Daoy (cell line): ENCODE measurements at places on chromosomes 16 and 17.
A peak's percentile ranks its signal among the peaks of the same experiment; 100 is the strongest.

GRCh38 chr17:75614006-75614405 is 19.2 kb upstream of the SMIM5 start:
- no peak for DNase-seq

DNA sequence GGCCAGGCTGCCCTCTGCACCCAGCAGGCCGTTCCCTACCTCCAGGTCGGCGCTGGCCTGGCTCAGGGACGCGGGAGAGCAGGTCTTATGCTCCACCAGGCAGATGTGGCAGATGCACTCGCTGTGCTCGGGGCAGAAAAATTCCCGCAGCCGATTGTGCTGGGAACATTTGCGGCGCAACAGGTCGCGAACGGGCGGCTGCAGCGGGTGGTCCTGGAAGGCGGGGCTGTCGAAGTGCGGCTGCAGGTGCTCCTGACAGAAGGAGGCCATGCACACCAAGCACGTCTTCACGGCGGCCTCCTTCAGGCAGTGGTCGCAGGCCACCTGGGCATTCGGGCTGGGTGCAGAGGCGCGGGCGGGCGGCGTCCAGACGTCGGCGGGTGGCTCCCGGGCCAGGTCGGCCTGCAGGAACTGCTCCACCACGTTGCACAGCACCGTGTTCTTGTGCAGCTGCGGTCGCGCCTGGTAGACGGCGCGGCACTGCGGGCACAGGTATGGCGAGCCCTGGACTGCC is 439 bp downstream of the TRIM25 start:
- DNase-seq: no peak

GRCh38 chr16:1300664-1301476 is 8.6 kb upstream of the UBE2I start:
- DNase-seq: peak; percentile 62

GRCh38 chr16:83351846-83352245 is 455.9 kb upstream of the HSBP1 start:
- DNase-seq: no peak

- DNase-seq: peak; percentile 52
Measured at GRCh38 chr17:10398352-10398751, 23.4 kb downstream of the MYH8 start.
